ENCODE measurements at places on chromosomes 4 and X.

DNA sequence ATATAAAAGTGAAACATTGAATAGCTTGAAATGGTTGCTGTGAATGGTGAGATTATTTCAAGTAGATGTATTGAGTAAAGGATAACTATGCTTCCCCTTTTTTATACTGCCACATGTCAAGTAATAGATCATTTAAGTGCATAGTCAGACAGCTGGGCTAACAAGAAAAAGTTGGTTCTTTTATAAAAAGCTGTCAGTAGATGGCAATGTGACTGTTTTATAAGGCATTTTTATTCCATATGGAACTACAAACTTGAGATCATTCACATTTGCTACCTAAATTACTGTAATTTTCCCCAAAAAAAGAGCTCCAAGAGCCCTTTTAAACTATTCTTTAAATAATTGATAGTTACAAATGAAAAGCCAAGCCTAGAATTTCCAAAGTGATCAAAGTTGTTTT, 831.0 kb downstream of the C4orf33 start:
- DNase-seq: no peak

- DNase-seq: no peak
These were observed 44.9 kb downstream of the PLAC1 start for GRCh38 chrX:134613396-134613795.

DNA sequence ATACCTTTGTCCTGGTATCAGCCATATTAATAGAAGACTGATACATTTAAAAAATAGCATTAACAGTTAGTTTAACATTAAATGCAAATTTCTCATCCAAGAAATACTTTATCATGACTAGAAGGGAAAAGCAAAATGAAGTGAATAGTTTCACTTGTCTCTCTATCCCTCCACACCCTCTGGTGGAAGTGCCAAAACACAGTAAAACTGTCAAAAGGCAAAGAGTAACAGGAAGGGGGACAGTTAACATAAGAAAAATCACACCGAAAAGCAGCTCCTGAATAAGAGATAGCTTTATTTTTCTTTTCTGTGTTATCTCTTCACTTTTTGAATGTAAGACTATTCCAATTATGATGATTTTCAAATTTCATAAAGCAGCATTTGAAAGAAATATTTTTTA, 187.2 kb downstream of the FBXW7 start:
- no peak for DNase-seq

DNA sequence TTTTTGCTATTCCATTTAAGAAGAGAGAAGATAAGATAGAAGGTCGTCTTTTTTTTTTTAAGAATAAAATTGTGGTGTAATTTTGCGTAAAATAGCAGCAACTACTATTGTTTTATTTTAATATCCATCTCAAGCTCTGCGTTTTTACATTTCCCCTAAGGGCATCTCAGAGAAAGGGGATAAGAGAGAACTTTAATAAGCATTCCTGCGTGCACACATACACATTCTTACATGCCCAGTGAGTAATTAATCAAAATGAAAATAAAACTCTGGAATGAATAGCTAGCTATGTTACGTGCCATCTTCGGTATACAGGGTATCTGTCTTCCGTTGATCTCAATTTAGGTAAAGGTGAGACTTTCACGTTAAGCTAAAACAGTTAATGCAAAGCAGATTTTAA, 200.3 kb upstream of the TENM3 start:
- no peak for DNase-seq

GRCh38 chr4:168879188-168879587, 130.9 kb downstream of the CBR4 start:
- no peak for DNase-seq

GRCh38 chr4:185374573-185374972, 21.2 kb downstream of the LRP2BP start:
- DNase-seq: no peak

- DNase-seq: no peak
These were observed 110.6 kb upstream of the ADAMTS3 start for GRCh38 chr4:72679666-72680065.

- no peak for DNase-seq
These were observed 149.4 kb upstream of the KLF3 start for GRCh38 chr4:38514465-38515146.

- no peak for DNase-seq
These were observed 172 bp upstream of the HSPA4L start for GRCh38 chr4:127782025-127782274.
